ENCODE measurements at places on chromosomes 3 and 15.

DNA sequence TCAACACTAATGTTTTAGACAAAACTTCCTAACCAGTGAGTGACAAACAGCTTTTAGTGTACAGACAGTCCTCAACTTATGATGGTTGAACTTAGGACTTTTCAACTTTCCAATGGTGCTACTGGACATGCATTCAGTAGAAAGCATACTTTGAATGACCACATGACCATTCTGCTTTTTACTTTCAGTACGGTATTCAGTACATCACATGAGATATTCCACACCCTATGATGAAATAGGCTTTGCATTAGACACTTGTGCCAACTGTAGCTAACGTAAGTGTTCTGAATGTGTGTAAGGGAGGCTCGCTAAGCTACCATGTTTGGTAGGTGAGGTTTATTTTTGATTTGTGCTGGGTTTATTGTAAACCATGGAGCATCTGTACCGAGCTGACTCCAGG lies 113.7 kb downstream of the WNT7A start:
- no peak for DNase-seq

GRCh38 chr15:57393061-57393460 lies 16.8 kb downstream of the CGNL1 start:
- DNase-seq: no peak

- DNase-seq: no peak
Measured at GRCh38 chr3:144687862-144688261, 716.2 kb downstream of the DIPK2A start.

- no peak for DNase-seq
Measured at GRCh38 chr15:78912316-78912715, 32.5 kb downstream of the CTSH start.

DNA sequence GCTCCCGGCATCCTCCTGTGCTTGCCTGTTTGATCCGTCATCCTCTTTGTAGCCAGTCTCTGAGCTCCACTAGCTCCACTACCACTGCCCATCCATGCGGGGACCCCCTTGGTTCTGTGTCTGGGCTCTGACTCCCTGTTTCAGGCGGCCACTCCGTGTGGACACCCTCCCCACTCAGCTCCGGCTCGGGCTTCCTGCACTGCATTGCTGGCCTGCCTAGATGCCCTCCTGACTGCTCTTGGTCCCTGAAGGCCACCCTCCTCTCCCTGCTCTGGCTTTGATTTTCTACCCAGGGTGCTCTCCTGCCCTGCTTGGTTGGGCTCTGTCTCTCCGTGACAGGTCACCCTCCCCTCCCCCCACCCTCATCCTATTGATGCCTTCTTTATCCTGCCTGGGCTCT lies 4.0 kb upstream of the ADGRG7 start:
- no peak for DNase-seq

GRCh38 chr3:171353423-171353822 lies 106.8 kb downstream of the TNIK start:
- DNase-seq: no peak

GRCh38 chr3:185651971-185652370 lies 65.9 kb downstream of the SENP2 start:
- no peak for DNase-seq

- DNase-seq: no peak
Measured at GRCh38 chr15:89998923-89999675, 2.0 kb upstream of the ZNF710 start.

GRCh38 chr3:10232137-10232536 lies 16.1 kb upstream of the TATDN2 start:
- DNase-seq: no peak

GRCh38 chr15:80179935-80180334 lies 27.1 kb downstream of the FAH start:
- DNase-seq: no peak

DNA sequence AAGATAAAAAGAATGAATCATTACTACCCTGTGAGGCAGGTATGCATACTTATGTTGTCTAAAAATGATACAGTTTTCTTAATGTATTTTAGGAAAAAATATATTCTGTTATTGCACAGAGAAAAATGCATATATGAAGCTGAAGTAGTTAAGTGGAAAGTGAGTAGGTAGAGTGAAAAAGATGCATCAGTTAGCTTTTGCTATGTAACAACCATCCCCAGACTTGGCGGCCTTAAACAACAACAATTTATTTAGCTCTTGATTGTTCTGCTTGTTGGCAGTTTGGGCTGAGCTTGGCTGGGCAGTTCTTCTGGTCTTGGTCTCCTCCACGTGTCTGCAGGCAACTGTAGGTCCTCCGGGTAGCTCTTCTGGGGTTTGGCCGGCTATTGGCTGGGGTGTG lies 45.7 kb downstream of the SLC6A6 start:
- DNase-seq: no peak

DNA sequence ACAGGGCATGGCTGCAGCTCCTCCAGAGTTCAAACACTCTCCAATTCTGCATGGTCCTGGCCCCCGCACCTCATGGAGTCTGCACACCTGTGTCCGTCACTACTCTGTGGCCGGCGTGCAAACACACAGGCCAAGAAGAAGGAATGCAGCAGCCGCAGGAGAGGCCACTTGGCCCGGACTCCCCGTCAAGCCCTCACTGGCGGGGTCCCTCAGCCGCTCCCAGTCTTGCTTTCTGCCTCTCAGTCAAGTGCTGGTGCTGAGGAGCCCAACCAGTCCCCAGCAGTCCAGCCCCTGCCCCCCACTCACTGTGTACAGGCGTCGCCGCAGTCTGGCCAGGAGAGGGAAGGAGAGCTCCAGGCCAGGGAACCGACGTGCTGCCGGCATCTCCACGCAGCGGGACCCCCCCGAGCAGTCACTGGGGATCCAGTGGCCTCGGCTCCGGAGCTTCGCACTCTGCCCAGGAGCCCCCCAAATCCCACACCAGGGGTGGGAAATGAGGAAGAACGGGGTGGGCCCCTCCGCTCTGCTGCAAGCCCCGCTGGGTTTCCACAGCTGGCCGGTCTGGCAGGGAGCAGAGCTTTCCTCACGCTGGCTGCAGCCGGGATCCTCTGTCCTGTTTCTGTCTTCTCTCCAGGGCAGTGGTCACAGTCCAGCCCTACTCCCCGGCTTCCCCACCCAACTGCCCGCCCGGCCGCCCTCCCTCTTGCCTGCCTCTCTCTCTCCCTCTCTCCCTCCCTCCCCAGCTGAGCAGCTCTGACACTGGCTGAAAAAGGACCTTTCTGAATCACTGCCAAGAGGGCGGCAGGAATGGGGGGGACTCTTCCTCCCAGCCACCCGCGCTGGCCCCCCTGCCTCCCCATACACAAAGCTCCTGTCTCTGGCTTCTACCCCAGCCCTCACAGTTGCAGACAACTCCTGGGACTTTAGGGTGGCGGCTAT lies 16.0 kb downstream of the TNK2 start:
- DNase-seq: no peak

DNA sequence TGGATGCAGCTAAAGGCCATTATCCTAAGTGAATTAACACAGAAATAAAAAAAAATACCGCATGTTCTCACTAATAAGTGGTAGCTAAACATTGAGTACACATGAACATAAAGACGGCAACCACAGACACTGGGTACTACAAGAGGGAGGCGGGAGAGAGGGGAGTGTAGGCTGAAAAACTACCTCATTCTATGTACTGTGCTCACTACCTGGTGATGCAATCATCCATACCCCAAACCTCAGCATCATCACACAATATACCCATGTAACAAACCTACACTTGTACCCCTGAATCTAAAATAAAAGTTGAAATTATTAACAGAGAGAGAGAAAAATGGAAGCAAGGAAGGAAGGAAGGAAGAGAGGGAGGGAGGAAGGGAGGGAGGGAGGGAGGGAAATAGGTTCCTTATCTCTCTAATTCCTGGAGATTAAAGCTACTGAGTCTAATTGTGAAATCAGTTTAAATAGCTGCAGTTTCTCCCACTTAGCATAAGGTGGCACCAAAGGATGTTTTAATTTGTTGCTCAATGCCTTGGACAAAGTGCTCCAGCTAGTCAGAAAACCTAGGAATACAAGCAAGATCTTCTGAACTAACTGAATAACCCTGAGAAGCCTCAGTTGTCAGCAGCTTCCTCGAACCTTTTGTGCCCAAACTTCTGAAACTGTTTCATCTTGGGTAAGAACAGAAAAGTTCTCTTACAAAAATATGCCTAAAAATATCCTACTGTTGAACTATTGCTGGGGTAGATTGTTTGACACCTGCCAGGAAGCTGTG lies 79.4 kb upstream of the ATP11B start:
- DNase-seq: peak; percentile 29

GRCh38 chr3:12041446-12042041 lies 37.4 kb downstream of the SYN2 start:
- peak; percentile 2 for DNase-seq

DNA sequence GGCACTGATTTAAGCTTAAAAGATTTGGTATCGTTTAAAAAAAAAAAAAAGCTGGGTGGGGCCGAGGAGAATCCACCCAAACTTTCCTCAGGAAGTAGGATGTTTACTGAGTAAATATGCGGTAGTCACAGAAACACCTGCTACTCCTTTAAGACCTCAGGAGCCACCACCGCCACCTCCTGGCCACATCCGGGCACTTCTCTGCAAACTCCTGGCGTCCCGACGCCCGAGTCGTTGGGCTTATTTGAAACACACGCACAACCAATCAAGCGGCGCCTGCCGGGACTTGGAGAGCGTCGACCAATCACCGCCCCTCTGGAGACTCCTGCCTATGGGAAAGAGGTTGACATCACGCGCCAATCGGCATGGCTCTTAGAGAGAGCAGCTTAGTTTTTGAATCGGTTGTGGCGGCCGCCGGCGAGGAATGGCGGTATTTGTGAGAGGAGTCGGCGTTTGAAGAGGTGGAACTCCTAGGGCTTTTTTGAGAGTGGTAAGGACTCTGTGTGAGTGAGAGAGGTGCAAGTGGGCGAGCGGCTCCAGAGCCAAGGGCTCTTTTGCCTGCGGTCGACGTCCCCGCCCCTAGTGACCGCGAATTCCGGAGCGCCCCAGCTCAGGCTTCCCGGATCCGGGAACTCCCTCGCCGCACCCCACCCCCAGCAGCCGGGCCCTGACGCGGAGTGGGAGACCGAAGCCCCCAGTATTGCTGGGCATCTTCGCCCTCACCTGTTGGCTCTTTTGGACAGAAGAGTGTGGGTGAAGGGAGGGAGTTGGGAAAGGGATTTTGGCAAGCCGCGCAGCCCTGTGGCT lies at the start of gene ECT2:
Gene ECT2, plus strand, starts transcription at position 359 of the 807 bp plus-strand sequence. CDS start 3,805 bp downstream, outside the sequence.
- DNase-seq: peak; percentile 98

GRCh38 chr3:123576122-123576521 lies 8.7 kb downstream of the HACD2 start:
- no peak for DNase-seq

DNA sequence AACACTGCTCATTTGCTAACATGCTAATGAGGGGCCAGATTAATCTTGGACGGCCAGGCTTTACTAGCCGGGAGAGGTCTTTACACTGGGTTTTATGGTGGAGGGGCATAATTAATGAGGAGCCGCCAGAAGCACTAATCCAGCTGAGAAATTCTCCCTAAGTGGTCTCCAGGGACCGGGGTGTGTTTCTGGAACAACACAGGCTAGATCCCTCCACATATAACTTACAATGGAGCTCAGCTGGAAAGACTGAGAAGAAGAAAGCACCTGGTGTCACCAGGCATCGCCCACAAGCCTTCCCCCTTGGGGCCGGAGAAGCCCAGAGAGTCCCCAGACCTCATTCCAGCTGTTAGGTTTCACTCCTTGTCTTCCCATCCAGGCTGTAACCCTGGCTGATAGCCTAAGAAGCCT lies 127.5 kb downstream of the MEGF11 start:
- DNase-seq: no peak
